ENCODE measurements at places on chromosomes 13 and 19. TPM values are rescaled to one million over a fixed set of nuclear protein-coding genes. Genes with fewer than 3 reads are reported as not detected.

- no peaks in the 10 kb centered on the region for H3K36me3 ChIP-seq
- peaks cover 3% of the 10 kb centered on the region for H3K27me3 ChIP-seq
- H3K27ac ChIP-seq, result no peak overlapping the region
These were observed 7.1 kb upstream of the ZNF536 start for GRCh38 chr19:30364866-30365800.

DNA sequence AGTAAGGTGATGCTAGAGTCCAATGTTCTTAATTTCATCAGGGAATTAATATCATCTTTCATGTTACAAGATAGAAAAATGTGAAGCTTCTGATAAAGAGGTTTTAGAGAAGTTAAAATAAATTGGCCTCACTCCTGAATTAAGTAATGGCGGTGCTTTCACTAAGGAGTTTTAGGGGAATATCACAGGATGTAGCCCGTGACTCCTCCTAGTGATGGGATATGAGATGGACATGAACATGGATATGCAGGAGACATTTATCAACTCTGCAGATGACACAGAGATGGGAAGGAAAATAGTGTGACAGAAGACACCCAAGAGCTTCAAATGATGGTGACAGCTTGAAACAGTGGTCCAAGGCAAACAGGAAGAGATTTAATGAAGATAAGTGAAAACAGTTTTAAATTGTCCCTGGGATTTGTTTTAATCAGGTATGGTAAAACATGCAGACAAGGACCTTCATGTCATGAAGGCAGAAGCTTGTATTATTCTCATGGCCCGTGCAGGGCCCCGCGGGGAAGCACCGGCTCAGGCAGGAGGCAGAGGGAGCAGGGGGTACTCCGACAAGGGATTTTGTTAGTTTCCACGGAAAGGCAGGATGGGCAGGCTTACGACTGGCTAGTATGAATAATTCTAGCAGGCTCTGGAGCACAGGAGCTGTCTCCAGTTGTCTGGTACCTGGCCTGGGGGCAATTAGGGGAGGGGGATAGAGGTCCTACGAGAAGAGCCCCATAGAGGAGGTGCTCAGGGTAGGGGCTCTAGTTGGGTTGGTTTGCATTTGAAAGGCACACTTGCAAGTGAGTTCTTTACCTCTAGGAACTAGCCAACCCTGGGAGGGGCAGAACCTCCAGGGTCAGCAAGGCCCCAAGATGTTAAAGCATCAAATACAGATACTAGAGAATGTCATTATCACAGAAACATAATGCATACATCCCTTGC is 38.7 kb upstream of the FARP1 start:
- no peak overlapping the region for H3K27ac ChIP-seq
- H3K27me3 ChIP-seq, result no peaks in the 10 kb centered on the region
- H3K4me1 ChIP-seq, result no peaks in the 10 kb centered on the region
- no peaks in the 10 kb centered on the region for H3K36me3 ChIP-seq
- H3K4me3 ChIP-seq, result no peak overlapping the region

GRCh38 chr19:35670686-35671085 is 4.4 kb downstream of the UPK1A start:
- no peak overlapping the region for H3K4me3 ChIP-seq
- no peaks in the 10 kb centered on the region for H3K4me1 ChIP-seq
- no peak overlapping the region for H3K27ac ChIP-seq
- peaks cover 13% of the 10 kb centered on the region for H3K27me3 ChIP-seq
- DNase-seq, result no peak

GRCh38 chr19:37957176-37957575 is 50.2 kb downstream of the SIPA1L3 start:
- H3K4me1 ChIP-seq, result no peaks in the 10 kb centered on the region
- H3K27me3 ChIP-seq, result no peaks in the 10 kb centered on the region
- no peak overlapping the region for H3K27ac ChIP-seq
- no peak overlapping the region for H3K4me3 ChIP-seq
- no peak for DNase-seq

GRCh38 chr19:50242581-50242980 is 39.2 kb downstream of the MYH14 start:
- H3K27ac ChIP-seq, result no peak overlapping the region
- H3K4me3 ChIP-seq, result no peak overlapping the region
- no peak for DNase-seq
- H3K4me1 ChIP-seq, result no peaks in the 10 kb centered on the region
- no peaks in the 10 kb centered on the region for H3K36me3 ChIP-seq

DNA sequence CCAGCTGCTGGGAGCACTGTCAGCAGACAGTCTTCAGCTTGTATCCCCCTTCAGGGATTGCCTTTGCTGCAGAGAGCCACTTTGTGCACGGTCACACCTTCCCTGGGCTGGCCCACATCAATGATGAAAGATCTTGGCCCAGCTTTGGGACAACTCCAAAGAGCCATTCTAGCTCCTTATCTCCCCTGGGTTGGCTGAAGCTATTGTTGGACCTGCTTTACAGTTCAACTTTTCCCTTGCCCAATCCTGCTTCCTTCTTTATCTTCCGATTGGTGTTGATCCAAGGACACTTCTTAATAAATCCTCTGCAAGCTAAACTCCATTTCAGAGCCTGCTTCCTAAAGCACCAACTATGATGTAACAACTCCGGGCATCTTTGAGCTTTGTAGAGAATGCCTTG is 466.4 kb downstream of the KLF12 start:
- H3K4me3 ChIP-seq, result no peak overlapping the region
- no peaks in the 10 kb centered on the region for H3K27me3 ChIP-seq
- H3K36me3 ChIP-seq, result no peaks in the 10 kb centered on the region
- DNase-seq, result no peak
- H3K4me1 ChIP-seq, result no peaks in the 10 kb centered on the region

NDFIP2 gene
- total RNA-seq, result 34.1 TPM

URAD gene
- not detected for total RNA-seq

EXOC3L2 gene
- total RNA-seq, result 11.9 TPM

CEACAM8 gene
- not detected for total RNA-seq

Data from upper lobe of right lung (tissue), 1 donor.